ENCODE measurements at places on chromosomes 11 and 22. TPM values are rescaled to one million over a fixed set of nuclear protein-coding genes. Genes with fewer than 3 reads are reported as not detected.

- no peak for DNase-seq
Observed at GRCh38 chr11:71240865-71241691, 11.3 kb downstream of the SHANK2 start.

DNA sequence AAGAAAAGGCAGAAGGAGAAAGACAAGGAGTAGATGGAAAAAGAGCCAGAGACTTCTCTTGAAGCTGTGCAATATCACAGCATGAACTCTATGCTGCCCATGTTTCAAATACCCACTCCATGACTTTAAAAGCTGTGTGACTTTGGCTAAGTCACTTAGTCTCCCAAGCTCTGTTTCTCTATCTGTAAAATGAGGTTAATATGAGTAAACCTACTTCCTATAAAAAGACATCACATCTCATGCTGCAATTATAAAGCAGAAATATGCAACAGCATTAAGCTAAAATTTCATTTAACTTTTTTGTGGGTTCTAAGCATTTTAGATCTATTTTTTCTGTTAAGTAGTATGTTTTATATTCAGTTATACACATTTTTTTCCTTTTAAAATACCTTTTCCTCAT lies 11.6 kb downstream of the DGCR2 start:
- DNase-seq: no peak

DNA sequence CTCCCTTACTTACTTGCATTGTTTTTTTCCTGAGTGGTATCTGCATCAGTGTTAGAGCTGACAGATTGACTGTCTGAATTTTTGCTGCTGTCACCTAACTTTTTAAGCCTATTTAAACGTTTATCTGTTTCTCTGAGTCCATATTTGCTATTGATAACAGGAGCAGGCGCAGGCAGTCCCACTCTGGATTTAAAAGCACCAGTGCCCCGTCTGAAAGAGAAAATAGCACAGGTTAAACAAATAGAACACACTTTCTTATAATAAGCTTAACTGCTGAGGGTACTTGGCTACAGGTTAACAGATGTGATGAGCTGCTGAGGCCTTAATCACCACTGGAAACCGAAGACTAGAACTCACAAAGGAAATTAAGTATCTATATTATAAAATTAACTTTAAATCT lies 45.8 kb upstream of the CHKA start:
- no peak for DNase-seq

DNA sequence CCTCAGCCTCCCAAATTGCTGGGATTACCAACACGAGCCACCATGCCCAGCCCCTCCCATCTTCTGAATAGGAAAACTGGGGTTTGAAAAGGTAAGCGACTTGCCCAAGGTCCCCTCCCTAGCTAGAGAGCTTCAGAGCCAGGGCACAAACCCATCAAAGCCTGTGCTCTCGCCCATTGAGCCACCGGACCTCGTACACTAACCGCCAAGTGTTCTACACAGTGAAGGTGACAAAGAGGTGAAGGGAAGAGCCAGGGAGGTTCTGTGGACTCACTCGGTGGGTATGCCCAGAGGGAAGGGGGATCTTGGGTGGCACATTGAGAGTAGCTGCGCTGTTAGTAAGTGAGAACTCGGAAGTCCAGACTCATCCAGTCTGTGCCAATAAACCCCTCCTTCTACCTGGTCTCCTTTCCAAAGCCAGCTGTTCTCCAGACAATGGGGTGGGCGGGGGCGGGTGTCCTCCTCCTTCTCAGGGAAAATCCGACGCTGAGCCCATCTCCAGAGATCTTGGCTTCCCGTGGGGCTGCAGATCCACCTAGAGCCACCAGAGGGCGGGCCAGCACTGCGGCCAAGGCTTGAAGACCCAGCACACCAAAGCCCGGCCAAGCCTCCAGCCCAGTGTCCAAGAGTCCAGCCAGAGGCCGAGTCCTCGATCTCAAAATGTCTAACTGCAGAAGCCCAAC lies 3.2 kb upstream of the RTN4RL2 start:
- DNase-seq: peak; percentile 89

- no peak for DNase-seq
Observed at GRCh38 chr11:2466869-2467694, 22.3 kb downstream of the KCNQ1 start.

- no peak for DNase-seq
Observed at GRCh38 chr11:11349870-11350337, 3.1 kb downstream of the CSNK2A3 start.

DNA sequence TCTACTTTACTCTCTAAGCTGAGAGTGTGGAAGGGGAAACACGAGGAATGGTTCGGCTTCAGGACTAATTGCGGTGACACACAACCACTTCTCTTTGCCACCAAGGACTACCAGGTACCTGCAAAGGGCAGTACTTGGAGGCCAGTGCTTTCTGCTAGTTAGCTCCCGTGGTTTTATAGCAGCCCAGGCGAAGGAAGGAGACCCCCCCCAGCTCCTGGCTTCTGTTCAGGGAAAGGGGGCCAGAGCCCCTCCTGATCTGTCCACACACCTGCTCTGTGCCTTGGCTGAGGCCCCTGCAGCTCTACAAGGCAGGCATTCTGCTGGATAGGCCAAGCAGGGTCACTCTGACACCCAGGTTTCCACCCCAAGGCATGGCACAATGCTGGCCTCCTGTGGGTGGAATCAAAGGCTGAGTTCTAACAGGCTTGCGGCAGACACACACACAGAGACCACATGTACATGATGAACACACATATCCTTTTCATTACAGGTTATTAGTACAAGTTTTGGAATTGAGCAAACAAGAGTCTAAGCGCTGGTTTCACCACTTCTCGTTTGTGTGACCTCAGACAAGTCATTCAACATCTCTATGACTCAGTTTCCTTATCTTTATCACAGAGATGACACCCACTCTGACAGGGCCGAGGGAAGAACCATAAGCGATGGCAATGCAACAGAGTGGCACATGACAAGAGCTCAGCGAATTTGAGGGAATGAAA lies 7.5 kb downstream of the SERPIND1 start:
- no peak for DNase-seq

GRCh38 chr22:31707519-31707918 lies 42.4 kb downstream of the PRR14L start:
- no peak for DNase-seq

GRCh38 chr11:34161812-34162492 lies 56.5 kb downstream of the NAT10 start:
- DNase-seq: no peak

- peak; percentile 12 for DNase-seq
Observed at GRCh38 chr11:107859459-107860239, 1.1 kb upstream of the SLC35F2 start.

DNA sequence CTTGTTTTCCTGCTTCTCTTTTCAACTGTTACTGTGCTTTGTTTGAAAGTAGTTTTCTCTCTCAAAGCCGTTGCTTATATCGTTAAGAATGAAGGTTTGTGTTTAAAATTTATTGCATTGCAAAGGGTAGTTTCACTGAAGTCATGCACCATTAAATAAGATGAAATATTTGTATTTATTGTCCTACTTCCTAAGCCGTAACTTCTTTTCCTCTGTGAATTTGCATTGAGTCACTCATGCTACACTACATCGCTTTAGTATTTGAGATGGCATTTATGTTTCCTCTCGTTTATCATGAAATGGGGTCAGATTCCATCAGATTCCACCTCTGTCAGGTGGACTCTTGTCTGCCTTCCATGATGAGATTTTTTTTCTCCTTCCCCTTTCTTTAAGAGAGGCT lies 65.8 kb upstream of the RASSF10 start:
- no peak for DNase-seq

- no peak for DNase-seq
Observed at GRCh38 chr22:50051930-50052329, 6.2 kb downstream of the TTLL8 start.

- DNase-seq: no peak
Observed at GRCh38 chr22:19806213-19807160, 45.9 kb downstream of the TBX1 start.

DNA sequence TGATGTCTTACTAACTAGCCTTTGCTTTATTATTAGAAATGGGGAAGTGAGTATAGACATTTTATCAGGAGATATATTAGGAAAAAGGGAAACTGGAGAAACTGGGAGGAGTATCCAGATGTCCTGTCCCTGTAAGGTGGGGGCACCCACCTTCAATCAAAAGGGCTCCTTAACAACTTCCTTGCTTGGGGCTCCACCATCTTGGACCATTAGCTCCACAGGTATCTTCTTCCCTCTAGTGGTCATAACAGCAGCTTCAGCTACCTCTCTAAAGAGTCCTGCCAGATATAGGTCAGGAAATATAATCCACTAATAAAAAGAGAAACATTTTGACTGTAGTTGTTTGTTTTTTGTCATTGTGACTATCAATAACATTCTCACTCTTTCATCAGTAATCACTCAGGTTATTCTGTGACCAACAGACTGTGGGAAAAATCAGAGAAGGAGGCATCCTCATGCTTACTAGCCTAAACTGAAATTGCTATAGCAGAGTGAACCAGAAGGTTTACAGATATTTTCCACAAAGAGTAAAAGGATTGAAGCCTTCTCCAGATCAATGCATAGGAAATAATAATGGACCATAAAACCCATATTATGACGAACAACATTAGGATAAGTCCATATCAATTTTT lies 10.4 kb downstream of the OR51B4 start:
- DNase-seq: no peak

DNA sequence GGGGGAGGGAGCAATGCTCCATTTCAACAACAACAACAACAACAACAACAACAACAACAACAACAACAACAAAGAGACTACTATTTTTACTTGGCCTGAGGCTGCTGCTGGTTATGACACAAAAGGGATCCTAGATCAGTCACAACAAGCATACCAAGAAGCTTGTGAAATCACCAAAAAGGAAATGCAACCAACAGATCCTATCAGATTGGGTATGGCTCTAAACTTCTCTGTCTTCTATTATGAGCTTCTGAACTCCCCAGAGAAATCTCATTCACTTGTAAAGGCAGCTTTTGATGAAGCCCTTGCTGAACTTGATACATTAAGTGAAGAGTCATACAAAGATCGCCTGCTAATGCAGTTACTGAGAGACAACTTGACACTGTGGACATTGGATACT lies 10.5 kb upstream of the MS4A2 start:
- no peak for DNase-seq

DNA sequence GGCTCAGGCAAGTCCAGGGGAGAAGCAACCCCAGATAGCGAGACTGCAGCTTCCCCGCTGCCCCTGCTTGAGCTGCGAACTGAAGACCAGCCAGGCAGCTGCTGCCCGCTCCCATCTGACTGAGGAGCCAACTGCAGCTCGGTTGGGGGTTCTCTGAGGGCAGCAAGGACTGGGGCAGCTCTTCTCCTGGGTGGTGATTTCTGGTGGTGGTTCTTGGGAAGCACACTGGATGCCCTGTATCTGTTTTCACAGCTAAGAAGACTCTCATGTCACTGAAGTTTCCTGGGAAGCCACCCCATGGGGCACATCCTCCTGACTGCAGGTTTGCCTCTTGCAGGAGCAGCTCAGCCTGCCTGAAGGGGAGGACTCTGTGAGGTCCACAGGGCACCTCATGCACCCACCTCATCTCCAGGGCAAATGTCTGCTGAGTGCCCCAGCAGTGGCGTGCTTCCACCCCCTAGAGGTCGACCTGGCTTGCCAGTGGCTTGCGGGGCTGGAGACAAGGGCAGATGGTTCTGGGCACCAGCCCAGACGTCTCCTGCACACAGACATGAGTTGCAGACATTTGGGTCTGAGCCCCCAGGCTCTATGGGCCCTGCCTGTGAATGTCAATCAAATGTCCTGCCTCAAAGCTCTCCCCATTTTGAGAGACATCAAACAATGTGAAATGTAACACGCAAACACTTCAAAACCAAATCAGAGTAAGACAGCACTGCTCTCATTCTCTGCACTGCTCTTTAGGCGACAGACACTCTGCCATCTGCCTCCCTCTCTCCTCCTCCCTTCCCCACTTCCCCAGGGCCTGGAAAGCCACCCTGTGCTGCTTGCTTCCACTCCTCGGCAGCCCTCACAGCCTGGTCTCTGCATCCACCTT lies 800.9 kb downstream of the BRD1 start:
- peak; percentile 47 for DNase-seq

DNA sequence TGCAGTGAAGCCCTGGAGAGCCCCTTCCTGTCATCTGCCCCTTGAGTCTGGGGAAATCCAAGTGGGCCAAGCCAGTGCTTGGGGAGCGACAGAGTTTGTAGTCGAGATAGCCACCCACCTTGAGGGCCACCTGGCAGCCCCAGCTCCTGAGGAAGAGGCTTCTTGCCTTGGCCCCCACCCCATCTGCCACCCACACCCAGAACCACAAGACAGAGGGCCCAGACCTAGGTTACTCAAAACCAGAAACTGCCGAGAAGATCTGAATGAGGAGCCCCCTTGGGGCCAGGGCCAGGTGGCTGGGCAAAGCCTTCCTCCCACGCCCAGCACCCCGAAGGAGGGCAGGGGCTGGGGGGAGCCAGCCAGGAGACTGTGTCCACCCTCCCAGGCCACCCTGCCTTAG lies 18.8 kb upstream of the PRR5 start:
- DNase-seq: no peak

GRCh38 chr22:29336751-29337490 lies 21.4 kb upstream of the RASL10A start:
- DNase-seq: no peak

DNA sequence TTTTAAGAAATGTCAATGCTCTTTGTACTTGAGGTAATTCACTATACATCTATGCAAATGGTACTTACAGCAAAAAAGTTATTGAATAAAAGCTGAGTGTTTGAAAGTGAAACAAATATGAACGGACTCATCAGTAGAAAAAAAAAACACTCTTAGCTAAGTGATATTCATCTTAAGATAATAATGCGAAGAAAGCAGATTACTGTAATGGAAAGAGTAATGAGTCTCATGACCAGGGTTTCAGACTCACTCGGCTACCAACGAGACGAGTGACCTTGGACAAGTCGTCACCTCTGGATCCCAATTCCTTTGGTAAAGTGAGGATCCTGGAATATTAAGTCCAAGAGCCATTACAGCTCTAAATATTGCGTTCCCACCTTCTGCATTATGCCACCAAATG lies 57.0 kb downstream of the PACSIN2 start:
- DNase-seq: no peak

- peak; percentile 57 for DNase-seq
Observed at GRCh38 chr11:128290106-128290840, 297.1 kb downstream of the ETS1 start.

- peak; percentile 74 for DNase-seq
Observed at GRCh38 chr22:32796865-32797573, 4.5 kb upstream of the TIMP3 start.

- DNase-seq: no peak
Observed at GRCh38 chr22:46119729-46120419, 30.5 kb upstream of the PPARA start.

- no peak for DNase-seq
Observed at GRCh38 chr11:8100158-8100557, 19.1 kb downstream of the TUB start.

GRCh38 chr11:2575591-2576051 lies 124.2 kb downstream of the KCNQ1OT1 start:
- no peak for DNase-seq

- DNase-seq: no peak
Observed at GRCh38 chr11:112132737-112133136, 31.2 kb downstream of the IL18 start.

The OR5T1 gene
- total RNA-seq: not detected

The OVOL1 gene
- total RNA-seq: not detected

The CTNND1 gene
- total RNA-seq: 350 TPM

The IGLL1 gene
- total RNA-seq: not detected

The C11orf98 gene
- total RNA-seq: 60.1 TPM

The CADM1 gene
- total RNA-seq: 65.5 TPM

The SAA2 gene
- not detected for total RNA-seq

The MPZL3 gene
- 10.7 TPM for total RNA-seq

The SLCO2B1 gene
- 3.5 TPM for total RNA-seq

Data from endothelial cell (in vitro differentiated cells).